ENCODE measurements at places on chromosomes 2 and 18. TPM values are rescaled to one million over a fixed set of nuclear protein-coding genes. Genes with fewer than 3 reads are reported as not detected.

Gene PLCD4
- total RNA-seq, result 0.38 TPM

Gene PLEK
- total RNA-seq, result not detected

Gene LOXL3
- 23.4 TPM for total RNA-seq

Gene GNAL
- total RNA-seq, result 10.5 TPM

Gene UGT1A4
- not detected for total RNA-seq

- DNase-seq, result no peak
These were observed 74.3 kb downstream of the XRCC5 start for GRCh38 chr2:216183462-216183861.

GRCh38 chr2:166090908-166091307, 36.9 kb downstream of the SCN1A start:
- DNase-seq, result no peak

Measured in progenitor cell of endocrine pancreas (in vitro differentiated cells).